ENCODE measurements at places on chromosomes 12 and 14.

- no peak for DNase-seq
These were observed 73.1 kb upstream of the MYL2 start for GRCh38 chr12:110993434-110993833.

GRCh38 chr14:66476964-66477363 lies 9.2 kb upstream of the CCDC196 start:
- no peak for DNase-seq

GRCh38 chr14:39430762-39431415 lies 1.3 kb downstream of the FBXO33 start:
- DNase-seq, result no peak

GRCh38 chr12:108519558-108519957 lies 4.5 kb downstream of the FICD start:
- DNase-seq, result no peak

DNA sequence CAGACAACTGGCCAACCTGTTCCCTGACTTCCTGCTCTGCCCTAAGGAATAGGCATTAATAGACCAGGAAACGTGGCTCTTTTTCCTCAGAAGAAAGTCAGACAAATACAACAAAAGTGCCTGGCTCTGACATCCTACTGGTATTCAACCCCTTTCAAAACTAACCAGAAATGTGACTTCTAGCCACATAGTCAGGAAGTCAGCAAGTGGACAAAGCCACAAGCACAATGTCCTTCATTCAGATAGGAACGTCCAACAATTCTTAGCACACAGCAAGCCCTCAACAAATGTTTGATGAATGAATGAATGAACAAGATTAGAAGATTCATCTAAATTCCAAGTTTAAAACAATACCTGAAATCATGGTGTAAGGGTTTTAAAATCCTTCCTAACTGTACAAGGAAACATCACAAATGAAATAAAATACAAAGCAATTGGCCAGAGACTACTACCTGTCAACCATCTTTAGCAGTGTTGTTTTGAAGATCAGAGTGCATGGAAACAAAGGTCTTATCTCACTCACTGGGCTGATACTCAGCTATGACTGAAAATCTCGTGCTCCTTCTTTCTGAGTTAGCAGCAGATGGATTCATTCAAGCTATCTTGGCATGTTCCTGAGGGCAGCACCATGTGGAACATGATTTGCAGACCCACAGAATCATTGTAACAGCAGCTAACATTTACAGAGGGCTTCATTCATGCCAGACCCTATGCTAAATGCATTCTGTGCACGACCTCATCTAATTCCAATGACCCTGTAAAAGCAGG lies 16.5 kb downstream of the APPL2 start:
- DNase-seq, result no peak

DNA sequence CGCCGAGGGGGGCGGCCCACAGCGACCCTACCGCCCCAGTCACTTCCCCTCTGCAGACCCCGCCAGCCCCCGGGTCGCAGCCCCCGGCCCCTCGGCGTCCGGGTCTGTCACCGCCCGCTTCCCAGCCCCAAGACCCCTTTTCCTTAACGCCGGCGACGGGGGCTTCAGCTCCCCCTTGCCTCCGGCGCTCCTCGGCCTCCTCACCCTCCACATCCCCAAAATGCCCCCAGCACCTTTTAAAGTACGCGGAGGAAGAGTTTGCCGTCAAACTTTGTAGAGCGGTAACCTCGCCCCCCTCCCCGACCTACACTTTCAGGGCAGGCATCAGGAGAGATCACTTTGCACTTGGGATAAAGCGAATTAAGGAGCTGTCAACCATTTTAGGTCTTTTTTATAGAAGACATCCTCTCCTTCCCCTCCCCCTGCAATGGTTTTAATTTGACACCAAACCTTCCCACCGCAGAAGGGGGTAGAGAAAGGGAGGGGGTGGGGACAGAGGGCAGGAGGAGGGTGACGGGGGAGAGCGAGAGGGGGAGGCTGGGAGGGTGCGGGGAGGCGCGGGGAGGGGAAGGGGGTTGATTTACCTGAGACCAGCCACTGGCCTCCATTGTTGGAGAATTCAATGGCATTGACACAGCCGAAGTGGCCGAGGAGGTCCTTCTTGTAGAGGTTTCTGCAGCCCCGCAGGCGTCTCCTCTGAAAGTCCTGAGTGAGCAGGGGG lies 578 bp downstream of the DCAF5 start:
- DNase-seq, result peak; percentile 74

GRCh38 chr12:128825835-128826234 lies 2.1 kb upstream of the SLC15A4 start:
- DNase-seq, result no peak

GRCh38 chr14:72568296-72568992 lies 325.5 kb downstream of the DPF3 start:
- no peak for DNase-seq

DNA sequence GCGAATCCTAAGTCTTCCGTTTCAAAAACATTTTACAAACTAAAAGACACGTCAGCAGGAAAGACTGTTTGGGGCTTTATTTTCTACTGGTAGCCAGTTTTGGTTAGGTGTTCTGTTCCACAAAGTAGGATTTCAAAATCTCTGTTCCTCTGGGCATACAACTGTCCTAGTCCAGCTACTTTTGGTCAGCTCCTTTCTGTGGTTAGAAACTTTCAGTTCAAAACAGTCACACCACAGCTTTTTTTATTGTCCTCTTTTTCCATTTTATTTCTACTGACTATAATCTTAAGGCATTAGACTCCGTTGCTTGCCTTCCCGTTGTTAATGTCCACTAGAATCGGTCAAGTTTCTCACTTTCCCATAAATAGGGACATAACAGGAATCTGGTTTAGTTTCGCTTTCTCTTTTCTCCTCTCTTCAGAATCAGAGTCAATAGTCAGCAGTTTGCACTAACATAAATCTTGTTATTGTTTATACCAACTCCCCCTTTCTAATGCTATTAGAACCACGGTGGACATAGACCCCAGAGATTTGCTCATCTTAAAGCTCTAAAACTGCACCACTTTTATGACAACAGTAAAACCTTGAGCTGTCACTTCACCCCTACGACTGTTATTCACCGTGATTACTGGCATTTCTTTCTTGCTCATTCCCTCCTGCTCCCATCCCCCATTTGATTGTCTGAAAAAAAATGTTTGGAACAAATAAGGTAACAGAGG lies 41.5 kb upstream of the NPAS3 start:
- DNase-seq, result no peak

- no peak for DNase-seq
These were observed 38.5 kb upstream of the CD163 start for GRCh38 chr12:7542046-7542445.

DNA sequence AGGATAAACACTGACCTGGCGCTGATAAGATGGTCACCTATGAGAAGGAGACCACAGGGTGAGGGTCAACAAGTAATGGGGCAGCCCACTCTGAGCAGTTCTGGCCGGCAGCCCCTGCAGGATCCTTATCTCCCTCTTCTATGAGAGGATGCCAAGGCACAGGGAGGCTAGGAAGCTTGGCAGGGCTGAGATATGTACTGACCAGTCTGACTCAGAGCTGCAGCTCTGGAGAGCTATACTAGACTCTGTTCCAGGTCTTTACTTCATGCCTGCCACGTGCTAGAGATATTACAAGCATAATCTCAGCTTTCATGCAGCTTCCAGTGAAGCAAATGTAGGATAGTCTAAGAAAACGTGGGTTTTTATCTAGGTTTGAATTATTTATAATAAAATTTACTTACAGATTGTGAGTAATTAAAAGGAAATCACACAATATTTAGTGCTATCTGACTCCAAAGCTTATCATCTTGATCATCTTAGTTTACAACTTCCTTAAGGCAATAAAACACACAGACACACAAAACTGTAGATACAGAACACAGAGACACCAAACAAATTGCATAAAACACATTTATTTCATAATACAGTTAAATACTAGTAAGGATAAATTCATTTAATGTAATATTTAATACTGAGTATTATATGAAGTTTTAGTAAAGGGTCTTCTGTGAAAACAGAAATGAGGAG lies 32.3 kb downstream of the GIT2 start:
- no peak for DNase-seq

DNA sequence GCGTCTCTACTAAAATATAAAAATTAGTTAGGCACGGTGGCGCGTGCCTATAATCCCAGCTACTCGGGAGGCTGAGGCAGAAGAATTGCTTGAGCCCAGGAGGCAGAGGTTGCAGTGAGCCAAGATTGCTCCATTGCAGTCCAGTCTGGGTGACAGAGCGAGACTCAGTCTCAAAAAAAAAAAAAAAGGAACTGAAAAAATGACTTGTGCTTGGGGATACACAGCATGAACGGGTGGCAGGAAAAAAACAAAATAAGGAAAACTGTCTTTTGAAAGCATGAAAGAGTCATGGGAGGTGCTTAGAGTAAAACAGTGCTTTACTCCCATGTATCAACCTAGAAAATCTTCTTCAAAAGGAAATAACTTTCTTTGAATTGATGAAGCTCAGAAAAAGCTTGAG lies 80.8 kb downstream of the TMTC1 start:
- no peak for DNase-seq

DNA sequence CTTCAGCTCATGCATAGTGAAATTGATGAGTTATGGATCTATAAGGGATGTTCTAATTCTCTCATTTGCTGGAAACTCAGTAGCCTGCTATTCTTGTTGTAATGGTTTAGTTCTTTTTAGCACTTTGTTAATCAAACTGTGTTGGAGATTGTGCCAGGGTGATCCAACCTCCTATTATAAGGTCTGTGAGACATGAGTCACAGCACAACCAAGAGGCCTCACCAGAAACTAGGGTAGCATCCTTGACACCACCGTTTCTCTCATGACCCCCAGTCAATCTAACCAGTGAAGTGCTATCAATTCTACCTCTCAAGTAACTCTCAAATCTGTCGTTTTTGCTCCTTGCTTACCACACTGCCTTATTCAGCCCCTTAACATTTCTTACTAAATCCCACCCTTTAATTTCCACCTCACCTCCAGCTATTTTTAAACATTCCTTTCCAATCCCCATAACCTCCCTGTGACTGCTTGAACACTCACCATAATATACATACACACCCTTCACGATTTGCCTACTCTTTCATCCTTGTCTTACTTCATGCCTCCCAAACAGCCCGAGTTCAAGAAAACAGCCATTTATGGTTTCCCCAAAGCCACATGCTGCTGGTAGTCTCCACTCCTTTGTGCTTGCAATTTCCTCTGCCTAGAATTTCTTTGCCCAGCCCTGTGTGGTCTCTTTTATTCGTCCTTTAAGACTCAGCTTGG lies 53.9 kb upstream of the NUDT4 start:
- DNase-seq, result no peak

GRCh38 chr12:77388445-77389265 lies 323.3 kb upstream of the E2F7 start:
- DNase-seq, result no peak

GRCh38 chr14:35292770-35293561 lies 784 bp downstream of the PSMA6 start:
- no peak for DNase-seq

DNA sequence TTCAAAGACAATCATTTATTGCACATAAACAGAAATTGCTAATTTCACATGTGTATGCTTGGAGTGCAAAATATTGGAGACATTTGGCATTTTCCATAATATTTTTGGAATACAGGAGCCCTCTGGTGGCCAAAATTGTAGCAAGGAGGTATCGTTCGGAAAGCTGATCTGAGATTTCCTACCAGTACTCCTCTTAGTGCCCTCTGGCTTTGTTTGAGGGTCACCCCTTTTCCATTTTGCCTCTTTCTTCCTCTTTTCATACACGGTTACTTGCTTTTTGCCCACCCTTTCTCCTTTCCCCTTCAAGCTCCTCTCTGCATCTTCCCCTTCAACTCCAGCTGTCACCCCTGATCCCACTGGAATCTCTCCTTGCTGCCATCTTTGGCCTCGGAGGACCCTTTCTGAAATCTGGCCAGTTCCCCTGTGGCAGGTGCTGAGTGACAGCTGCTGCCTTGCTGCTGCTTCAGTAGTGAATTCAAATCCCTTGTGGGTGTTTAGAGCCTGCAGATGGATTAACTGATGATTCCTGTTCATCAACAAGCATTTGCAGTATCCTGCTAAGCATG lies 164.6 kb upstream of the PARP11 start:
- no peak for DNase-seq

DNA sequence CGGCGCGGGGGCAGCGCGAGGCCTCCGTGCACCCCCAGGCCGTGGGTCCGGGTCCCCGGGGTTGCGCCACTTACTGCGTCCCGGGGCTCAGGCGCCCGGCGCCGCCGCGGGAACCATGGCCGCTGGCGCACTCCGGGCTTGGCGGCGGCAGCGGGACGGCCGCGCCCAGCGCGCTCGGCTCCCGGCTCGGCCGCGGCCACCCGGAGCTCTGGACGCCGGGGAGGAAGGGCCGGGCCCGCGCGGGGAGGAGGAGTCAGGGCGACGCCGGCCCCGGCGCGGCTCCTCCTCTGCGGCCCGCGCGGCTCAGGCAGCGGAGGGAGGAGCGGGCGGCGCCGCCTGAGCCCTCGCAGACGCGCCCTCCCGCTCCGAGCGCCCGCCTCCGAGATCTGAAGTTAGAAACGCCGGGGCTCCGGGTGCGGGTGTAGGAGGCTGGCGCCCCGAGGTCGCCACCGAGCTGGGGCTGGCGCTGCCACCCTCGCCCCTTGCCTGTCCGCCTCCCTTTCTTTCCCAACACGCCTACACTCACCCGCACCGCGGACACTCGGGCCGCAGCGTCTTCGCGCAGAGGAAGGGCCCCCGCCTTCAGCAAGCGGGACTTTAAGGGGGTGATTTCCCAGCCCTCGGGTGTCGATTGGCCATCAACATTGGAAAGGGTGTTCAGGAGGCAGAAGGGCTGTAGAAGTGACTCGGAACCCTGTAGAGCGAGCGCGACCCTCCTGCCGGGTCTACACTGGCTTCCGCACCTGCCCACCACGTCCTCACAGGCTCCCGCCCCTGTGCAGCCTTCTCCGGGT lies at the start of gene NIN:
NIN (minus strand) TSS at position 231 of the 794 bp plus-strand sequence. CDS start 9,106 bp downstream, outside the sequence.
- peak; percentile 72 for DNase-seq

DNA sequence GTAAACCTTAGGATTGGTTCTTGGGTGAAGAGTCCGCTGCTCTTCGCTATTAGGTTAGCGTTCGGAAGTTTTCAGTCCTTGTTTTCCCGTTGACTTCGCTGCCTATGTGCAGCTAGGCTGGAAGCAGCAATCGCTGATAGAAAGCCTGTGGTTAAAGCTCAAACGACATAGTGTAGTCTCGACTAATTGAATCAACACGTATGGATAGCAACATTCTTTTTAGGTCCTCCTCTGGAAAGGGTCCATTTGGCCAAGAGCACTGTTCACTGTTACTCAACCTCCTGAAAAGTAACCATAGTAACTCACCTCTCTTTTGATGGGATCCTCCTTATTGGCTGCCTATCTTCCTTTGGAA lies 355.5 kb downstream of the SNAPC1 start:
- no peak for DNase-seq

- no peak for DNase-seq
These were observed 393.9 kb upstream of the RGS6 start for GRCh38 chr14:71538288-71538687.

- no peak for DNase-seq
These were observed 3.8 kb upstream of the DIO2 start for GRCh38 chr14:80215081-80215480.

Data from naive thymus-derived CD8-positive, alpha-beta T cell (primary cell).